Stimulated activated CD4-positive, alpha-beta T cell treated with anti-CD3 and anti-CD28 coated beads, Interleukin-12 subunit alpha, Interleukin-12 subunit beta, amount 100 ng/mL, for 4 hours (primary cell): ENCODE measurements at places on chromosomes 6 and 20.

DNA sequence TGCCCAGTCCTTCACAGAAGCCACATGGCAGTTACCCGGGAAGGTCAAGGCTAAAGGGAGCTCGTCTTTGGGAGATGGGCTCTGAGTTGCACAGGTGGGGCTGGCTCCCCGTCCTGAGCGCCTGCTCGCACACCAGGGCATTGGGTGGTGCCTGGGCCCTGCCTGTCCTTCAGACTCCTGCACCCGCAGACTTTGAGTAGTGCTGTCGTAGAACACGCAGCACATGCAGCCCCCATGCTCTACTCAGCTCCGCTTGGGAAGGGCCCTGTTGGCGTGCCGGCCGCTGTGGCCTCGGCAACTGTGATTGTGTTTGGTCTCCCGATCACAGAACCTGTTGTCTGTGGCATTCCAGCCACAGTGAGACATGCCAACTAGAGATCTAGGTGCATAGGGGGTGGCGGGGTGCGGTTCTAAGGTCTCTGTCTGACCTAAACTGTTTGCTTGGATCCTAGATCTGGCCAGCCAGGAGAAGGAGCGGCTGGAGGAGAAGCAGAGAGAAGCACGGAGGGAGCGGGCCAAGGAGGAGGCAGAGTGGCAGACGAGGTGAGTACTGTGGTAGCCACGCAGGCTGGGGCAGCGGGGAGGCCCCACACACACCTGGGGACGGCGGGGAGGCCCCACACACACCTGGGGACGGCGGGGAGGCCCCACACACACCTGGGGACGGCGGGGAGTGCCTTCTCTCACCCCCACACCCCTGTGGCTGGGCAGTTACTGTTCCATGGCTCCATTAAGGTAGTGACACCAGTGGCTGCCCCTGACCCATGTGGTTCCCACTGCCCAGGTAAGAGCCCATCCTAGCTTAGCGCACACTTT is 11.3 kb upstream of the ADRM1 start:
- DNase-seq = no peak

GRCh38 chr6:84568971-84569370 is 195.4 kb downstream of the TBX18 start:
- DNase-seq = no peak

GRCh38 chr20:59424976-59425375 is 124.6 kb downstream of the EDN3 start:
- no peak for DNase-seq

DNA sequence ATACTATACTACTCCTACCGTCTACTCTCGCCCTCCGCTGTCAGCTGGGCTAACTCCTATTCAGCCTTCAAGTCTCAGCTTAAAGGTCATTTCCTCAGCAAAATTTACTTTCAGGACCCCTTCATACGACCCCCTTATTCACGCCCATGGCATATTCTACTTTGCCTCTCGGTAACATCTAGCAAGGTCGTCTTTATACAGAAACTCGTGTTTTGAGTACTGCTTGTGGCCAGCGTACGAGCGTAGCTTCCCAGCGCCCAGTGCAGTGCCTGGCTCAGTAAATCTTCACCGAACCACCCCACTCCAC is 546 bp downstream of the CRNKL1 start:
- no peak for DNase-seq

- DNase-seq = no peak
Measured at GRCh38 chr20:25257756-25258475, 10.0 kb downstream of the PYGB start.

GRCh38 chr20:168876-169275 is 11.6 kb downstream of the DEFB127 start:
- no peak for DNase-seq

DNA sequence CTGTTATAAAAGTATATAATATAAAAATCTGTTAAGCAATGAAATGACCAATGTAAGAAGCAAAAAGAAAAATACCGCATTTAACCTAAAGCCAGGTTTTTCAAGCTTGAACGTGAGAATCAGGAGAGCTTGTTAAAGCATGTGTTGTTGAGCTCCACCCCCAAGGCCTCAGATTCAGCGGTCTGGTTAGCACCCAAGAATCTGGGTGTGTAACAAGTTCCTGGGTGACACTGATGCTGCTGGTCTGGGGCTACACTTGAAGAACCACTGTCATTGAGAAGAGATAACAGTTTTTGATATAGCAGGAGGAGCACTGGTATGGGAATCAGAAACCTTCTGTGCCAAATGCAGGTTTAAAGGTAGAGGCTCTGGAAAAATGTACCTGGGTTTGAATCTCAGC is 154.0 kb downstream of the ID4 start:
- DNase-seq = no peak

GRCh38 chr6:158548418-158549161 is 11.3 kb upstream of the TMEM181 start:
- DNase-seq = no peak

DNA sequence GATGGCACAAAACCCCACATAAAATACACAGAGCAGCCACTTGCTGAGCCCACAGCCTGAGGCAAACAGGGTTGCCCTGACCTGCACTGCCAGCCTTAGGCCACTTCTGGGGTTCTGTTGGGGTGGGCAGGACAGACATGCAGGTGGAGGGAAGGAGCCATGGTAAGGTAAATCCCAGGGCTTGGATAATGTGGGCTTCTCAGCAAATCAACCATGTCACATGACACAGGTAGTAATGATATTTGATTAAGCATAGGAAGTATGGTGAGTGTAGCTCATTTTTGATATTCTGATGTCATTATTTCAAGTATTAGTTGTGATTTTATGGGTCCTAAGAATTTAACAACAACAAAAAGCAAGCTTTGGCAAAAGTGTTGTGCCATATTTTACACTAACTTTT is 124.6 kb downstream of the FOXA2 start:
- DNase-seq = no peak

DNA sequence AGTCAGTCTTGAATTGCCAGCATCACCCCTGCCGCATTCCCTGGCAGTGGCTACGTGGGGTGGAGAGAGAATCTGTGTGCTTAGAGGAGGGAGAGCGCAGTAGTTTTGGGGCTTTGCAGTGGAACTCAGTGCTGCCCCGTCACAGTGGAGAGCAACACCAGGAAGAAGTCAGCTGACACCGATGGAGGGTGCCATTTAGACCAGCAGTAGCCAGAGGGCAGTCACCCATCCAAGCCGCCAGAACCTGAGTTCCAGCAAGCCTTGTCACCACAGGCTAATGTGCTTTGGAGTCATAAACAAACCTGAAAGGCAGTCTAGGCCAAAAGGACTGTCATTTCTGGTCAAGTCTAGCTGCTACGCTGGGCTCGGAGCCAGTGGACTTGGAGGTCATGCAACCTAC is 22.0 kb upstream of the PERP start:
- no peak for DNase-seq

GRCh38 chr6:149680503-149680902 is 32.0 kb upstream of the KATNA1 start:
- no peak for DNase-seq

GRCh38 chr6:83168556-83168955 is 24.5 kb downstream of the PGM3 start:
- no peak for DNase-seq
